ENCODE measurements at places on chromosomes 16 and 17. TPM values are rescaled to one million over a fixed set of nuclear protein-coding genes. Genes with fewer than 3 reads are reported as not detected.
A peak's percentile ranks its signal among the peaks of the same experiment; 100 is the strongest.

NHLRC4 gene
- 0.48 TPM for total RNA-seq

RPS6KB1 gene
- 42.2 TPM for total RNA-seq

KRT33A gene
- not detected for total RNA-seq

TP53TG3B gene
- not detected for total RNA-seq

DNA sequence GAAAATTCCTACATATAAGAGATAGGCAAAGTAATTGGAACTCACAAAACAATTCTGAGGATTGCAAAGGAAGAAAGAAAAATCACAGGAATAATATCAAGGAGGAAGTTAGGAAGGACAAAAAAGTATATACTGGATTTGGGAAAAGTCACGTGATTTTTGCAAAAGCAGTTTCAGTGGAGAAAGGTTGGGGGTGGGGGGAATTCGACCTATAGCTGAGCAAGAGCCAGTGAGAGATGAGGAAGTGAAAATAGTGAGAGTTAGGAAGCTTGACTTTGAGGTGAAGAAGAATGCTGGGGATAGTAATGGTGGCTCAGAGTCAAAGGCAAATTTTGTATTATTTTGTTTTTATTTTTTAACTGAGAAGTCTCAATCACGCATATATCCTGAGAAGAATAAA lies 438.0 kb upstream of the PMFBP1 start:
- H3K4me1 ChIP-seq: 0 out of 2 replicates have a peak, but pooled peaks cover 6% of the 10 kb centered on the region
- H3K4me3 ChIP-seq: no peak overlapping the region
- H3K27me3 ChIP-seq: no peaks in the 10 kb centered on the region
- no peak for DNase-seq
- H3K27ac ChIP-seq: no peak overlapping the region

GRCh38 chr16:12095275-12096156 lies 119.0 kb downstream of the SNX29 start:
- H3K36me3 ChIP-seq: no peaks in the 10 kb centered on the region
- peak; percentile 61 for DNase-seq
- H3K4me1 ChIP-seq: peaks cover 73% of the 10 kb centered on the region

GRCh38 chr16:87548046-87548445 lies 54.3 kb upstream of the JPH3 start:
- H3K4me1 ChIP-seq: peaks cover 27% of the 10 kb centered on the region
- H3K27me3 ChIP-seq: peaks cover 8% of the 10 kb centered on the region
- H3K4me3 ChIP-seq: no peak overlapping the region
- no peak overlapping the region for H3K27ac ChIP-seq
